Glutamatergic neuron (in vitro differentiated cells): ENCODE measurements at places on chromosomes 5 and 9. TPM values are rescaled to one million over a fixed set of nuclear protein-coding genes. Genes with fewer than 3 reads are reported as not detected.

Gene IL5
- total RNA-seq = not detected

Gene IL3
- not detected for total RNA-seq

Gene LCP2
- not detected for total RNA-seq

Gene CBY3
- not detected for total RNA-seq

Gene ADCY2
- total RNA-seq = 3.8 TPM

Gene GRIN1
- total RNA-seq = 5.5 TPM

Gene ADGRD2
- total RNA-seq = not detected

Gene PCDHA2
- 20.9 TPM for total RNA-seq

Gene ECSCR
- total RNA-seq = not detected

Gene PPP2R2B
- total RNA-seq = 11.4 TPM

Gene ACOT12
- total RNA-seq = not detected

Gene PRDM9
- not detected for total RNA-seq

Gene TRIM52
- total RNA-seq = 15.7 TPM

Gene CDC20B
- 0.34 TPM for total RNA-seq

Gene INSL4
- total RNA-seq = not detected

Gene SLC12A7
- 147 TPM for total RNA-seq

Gene POLR3G
- total RNA-seq = 3.9 TPM

Gene PRSS3
- not detected for total RNA-seq

Gene N4BP3
- total RNA-seq = 2.2 TPM

Gene ADGRV1
- 18.2 TPM for total RNA-seq

Gene ADRB2
- total RNA-seq = not detected

Gene ZNF883
- total RNA-seq = 18.4 TPM

Gene GKAP1
- total RNA-seq = 47.4 TPM

Gene SLC1A1
- total RNA-seq = 0.10 TPM

Gene ANKRD34B
- total RNA-seq = not detected

Gene PCDHB12
- total RNA-seq = 14.4 TPM

Gene RELL2
- total RNA-seq = 12.6 TPM
